ENCODE measurements at places on chromosomes 12 and 14. TPM values are rescaled to one million over a fixed set of nuclear protein-coding genes. Genes with fewer than 3 reads are reported as not detected.

Gene KICS2
- 5.1 TPM for total RNA-seq

Gene CCDC60
- not detected for total RNA-seq

DNA sequence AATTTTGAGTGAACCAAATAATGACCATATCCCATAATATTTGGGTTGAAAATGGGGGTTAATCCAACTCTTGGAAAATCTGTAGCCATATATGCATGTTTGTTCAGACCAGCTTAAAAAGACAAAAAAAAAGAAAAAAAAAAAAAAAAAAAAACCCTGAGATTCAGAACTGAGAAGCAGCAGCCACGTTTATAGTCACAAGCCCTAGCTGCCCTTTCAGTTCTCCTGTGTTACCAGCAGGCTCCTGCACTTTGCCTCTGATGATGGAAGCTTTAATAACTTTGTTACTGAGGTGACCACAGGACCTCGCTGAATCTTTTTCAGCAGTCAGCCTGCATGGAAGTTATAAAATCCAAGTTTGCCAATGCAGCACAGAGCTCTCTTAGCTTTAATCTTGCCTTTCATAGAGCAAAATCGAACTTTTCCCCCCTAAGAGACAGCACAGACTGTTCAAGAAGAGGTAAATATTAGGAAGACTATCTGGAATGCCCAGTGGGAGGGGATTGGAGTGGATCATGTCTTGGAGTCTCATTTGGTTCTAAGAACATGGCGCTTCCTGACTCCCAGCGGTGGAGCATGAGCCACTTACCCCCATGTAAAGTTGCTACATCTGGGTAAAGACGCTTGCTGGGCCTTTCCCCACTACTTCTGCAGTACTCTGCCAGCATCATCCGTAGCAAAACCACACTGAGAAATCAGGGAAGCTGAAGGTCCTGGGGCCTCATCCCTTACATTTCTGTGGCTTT, 20.6 kb downstream of the GNG2 start:
- H3K27me3 ChIP-seq, result peaks cover 5% of the 10 kb centered on the region
- H3K36me3 ChIP-seq, result no peaks in the 10 kb centered on the region
- H3K4me3 ChIP-seq, result no peak overlapping the region
- no peak for DNase-seq
- H3K4me1 ChIP-seq, result peaks cover 17% of the 10 kb centered on the region

Gene SIRT4
- total RNA-seq, result 1.3 TPM

DNA sequence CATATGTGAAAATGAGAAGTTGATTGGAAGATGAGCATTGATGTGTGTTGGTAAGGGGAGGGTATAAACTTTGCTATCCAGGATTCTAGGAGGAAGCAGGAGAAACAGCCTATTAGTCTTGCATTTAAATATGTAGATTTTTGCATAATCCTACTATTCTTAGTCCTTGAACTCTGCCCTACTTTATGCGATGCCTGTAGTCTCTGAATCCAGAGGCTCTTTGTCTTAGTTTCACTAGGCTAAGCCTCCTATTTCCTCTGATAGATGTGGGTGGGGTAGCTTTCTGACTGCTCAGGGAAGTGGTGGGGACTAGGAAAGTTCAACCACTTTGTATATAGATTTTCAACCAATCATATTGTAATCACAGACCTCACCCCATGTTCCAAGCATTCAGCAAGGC, 49.5 kb upstream of the KCNC2 start:
- H3K4me1 ChIP-seq, result no peaks in the 10 kb centered on the region
- H3K36me3 ChIP-seq, result no peaks in the 10 kb centered on the region
- H3K27ac ChIP-seq, result no peak overlapping the region
- no peak overlapping the region for H3K4me3 ChIP-seq
- no peak for DNase-seq

DNA sequence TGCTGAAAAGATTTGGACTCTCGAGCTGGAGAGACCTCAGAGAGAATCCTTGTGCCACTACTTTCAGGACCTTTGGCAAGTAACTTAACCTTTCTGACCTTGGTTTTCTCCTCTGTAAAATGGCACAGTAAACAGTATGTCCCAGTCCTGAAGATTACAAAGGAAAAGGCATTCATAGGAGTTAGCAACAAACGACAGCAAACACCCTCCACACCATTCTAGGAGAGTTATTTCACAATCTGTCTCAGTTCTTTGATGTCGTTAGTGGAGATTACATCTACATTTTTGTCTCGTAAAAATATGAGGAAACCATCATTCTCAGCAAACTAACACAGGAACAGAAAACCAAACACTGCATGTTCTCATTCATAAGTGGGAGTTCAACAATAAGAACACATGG, 205.7 kb downstream of the ITPR2 start:
- H3K27ac ChIP-seq, result no peak overlapping the region
- H3K36me3 ChIP-seq, result peaks cover 4% of the 10 kb centered on the region
- H3K4me3 ChIP-seq, result no peak overlapping the region
- H3K4me1 ChIP-seq, result peaks cover 51% of the 10 kb centered on the region
- DNase-seq, result no peak

DNA sequence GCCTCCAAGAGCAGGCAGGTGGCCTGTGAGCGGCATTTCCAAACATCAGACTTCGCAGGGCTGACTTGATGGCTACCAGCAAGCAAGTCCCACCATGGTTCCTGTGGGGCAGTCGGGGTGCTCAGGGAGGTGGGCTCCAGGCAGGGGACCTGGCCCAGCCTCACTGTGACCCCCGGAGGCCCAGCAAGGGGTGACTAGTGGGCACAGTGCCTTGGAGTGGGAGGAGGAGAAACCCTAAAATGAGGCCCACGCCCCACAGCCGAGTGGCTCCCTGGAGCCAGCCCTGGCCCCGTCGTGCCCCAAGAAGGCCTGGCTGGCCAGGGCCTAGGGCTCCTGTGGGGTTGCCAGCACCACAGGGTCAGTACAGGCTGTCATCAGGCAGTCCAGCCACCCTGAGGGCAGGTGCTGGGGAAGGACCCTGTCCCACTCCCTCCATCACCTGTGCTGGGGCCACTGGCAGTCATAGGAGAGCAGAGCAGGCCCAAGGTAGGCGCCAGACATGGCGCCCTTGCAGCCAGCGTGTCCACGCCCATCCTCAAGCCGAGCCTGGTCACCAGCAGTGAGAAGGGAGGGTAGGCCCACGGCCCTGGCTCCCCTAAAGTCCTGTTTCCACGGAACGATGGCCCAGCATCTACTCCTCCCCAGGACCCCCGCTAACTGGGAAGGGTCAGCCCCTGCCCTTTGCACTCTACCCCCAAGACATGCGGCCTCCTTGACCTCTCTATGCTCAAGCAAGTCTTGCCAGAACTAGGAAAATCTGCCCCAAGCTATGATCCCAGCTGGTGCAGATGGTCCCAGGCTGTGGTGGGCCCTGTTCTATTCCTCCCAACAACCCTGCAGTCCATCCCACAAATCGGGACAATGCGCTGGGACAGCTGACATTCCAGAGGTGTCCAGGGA, 144.2 kb upstream of the C14orf180 start:
- H3K27ac ChIP-seq, result no peak overlapping the region
- H3K27me3 ChIP-seq, result peaks cover 2% of the 10 kb centered on the region
- H3K36me3 ChIP-seq, result peaks cover 7% of the 10 kb centered on the region
- H3K4me1 ChIP-seq, result no peaks in the 10 kb centered on the region
- H3K4me3 ChIP-seq, result no peak overlapping the region

Gene KLHL33
- 0.08 TPM for total RNA-seq

Gene FAM90A1
- total RNA-seq, result not detected

Gene AKAP6
- 10.4 TPM for total RNA-seq

GRCh38 chr14:22007363-22007762, 333.7 kb upstream of the OR4E1 start:
- no peaks in the 10 kb centered on the region for H3K27me3 ChIP-seq
- H3K27ac ChIP-seq, result no peak overlapping the region
- no peaks in the 10 kb centered on the region for H3K4me1 ChIP-seq
- DNase-seq, result no peak
- H3K4me3 ChIP-seq, result no peak overlapping the region

GRCh38 chr14:68448252-68448902, 344.5 kb downstream of the ZFP36L1 start:
- H3K27me3 ChIP-seq, result no peaks in the 10 kb centered on the region
- H3K4me3 ChIP-seq, result no peak overlapping the region
- H3K27ac ChIP-seq, result no peak overlapping the region
- DNase-seq, result no peak
- H3K4me1 ChIP-seq, result peaks cover 27% of the 10 kb centered on the region
- H3K36me3 ChIP-seq, result no peaks in the 10 kb centered on the region

Gene SYCP3
- total RNA-seq, result not detected

GRCh38 chr12:126397071-126397581, 1331.9 kb downstream of the AACS start:
- no peaks in the 10 kb centered on the region for H3K27me3 ChIP-seq
- DNase-seq, result no peak
- no peak overlapping the region for H3K4me3 ChIP-seq
- no peaks in the 10 kb centered on the region for H3K36me3 ChIP-seq
- H3K4me1 ChIP-seq, result no peaks in the 10 kb centered on the region

- peaks cover 3% of the 10 kb centered on the region for H3K27me3 ChIP-seq
- H3K4me1 ChIP-seq, result no peaks in the 10 kb centered on the region
- no peaks in the 10 kb centered on the region for H3K36me3 ChIP-seq
- no peak overlapping the region for H3K27ac ChIP-seq
These were observed 223.3 kb downstream of the EGLN3 start for GRCh38 chr14:33727606-33728005.

GRCh38 chr12:48007206-48007605, 2.9 kb upstream of the COL2A1 start:
- H3K36me3 ChIP-seq, result no peaks in the 10 kb centered on the region
- no peak overlapping the region for H3K27ac ChIP-seq
- peaks cover 4% of the 10 kb centered on the region for H3K4me1 ChIP-seq
- H3K27me3 ChIP-seq, result peaks cover 72% of the 10 kb centered on the region

GRCh38 chr12:103627189-103627855, 40.2 kb downstream of the STAB2 start:
- peaks cover 18% of the 10 kb centered on the region for H3K4me1 ChIP-seq
- DNase-seq, result no peak
- peaks cover 3% of the 10 kb centered on the region for H3K27me3 ChIP-seq
- H3K4me3 ChIP-seq, result no peak overlapping the region

DNA sequence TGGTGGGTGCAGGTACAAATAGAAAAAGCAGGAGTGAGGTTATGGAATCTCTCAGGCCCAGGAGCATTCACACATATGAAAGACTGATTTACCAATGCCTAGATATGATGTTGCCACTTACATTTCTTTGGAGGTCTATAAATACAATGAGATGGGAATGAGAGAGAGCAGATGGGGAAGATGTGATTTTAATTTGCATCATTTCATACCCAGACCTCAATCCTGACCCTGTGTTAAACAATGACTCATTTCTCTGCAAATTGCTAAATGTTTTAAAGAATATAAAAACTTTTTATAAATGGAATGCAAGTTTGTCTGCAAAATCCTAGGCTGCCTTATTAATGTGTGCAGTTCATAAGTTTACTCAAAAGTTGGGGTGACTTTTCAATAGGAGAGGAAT, 38.6 kb upstream of the GNG2 start:
- no peak overlapping the region for H3K27ac ChIP-seq
- no peaks in the 10 kb centered on the region for H3K27me3 ChIP-seq
- H3K36me3 ChIP-seq, result no peaks in the 10 kb centered on the region
- DNase-seq, result peak; percentile 18

DNA sequence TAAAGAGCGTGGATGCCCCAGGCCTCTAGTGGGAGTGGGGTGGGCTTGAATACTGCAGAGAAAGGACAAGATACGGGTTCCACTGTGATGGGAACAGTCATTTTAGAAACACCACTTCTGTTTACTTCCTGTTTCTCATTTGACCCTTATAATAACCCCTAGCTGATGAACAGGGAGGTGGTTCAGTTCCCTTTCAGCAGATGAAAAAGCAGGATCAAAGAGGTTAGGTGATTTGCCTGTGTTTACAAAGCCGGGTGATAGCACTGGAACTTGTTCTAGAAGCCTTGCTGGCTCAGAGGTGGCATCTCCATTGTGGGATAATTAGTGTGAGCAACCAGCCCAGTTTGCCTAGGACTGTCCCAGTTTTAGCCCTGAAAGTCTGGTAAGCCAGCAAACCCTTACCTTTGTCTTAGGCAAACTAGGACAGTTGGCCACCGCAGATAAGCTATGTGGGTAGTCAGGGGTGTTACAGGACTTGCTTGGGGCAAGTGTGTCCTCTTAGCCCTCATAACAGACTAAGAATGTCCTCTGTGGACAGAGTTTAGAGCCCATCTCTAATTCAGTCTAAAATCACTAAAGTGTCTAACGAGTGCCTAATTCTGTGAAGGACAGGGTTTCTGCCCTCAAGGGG, 7.5 kb upstream of the LRP1-AS start:
- H3K4me3 ChIP-seq, result no peak overlapping the region
- peaks cover 45% of the 10 kb centered on the region for H3K36me3 ChIP-seq
- DNase-seq, result no peak
- H3K4me1 ChIP-seq, result peaks cover 50% of the 10 kb centered on the region
- H3K27ac ChIP-seq, result peak overlapping the region; percentile 48

Gene ADGRD1
- not detected for total RNA-seq

Gene PDE3A
- total RNA-seq, result not detected

Gene AMIGO2
- 78.9 TPM for total RNA-seq

Gene TMEM117
- 6.6 TPM for total RNA-seq

DNA sequence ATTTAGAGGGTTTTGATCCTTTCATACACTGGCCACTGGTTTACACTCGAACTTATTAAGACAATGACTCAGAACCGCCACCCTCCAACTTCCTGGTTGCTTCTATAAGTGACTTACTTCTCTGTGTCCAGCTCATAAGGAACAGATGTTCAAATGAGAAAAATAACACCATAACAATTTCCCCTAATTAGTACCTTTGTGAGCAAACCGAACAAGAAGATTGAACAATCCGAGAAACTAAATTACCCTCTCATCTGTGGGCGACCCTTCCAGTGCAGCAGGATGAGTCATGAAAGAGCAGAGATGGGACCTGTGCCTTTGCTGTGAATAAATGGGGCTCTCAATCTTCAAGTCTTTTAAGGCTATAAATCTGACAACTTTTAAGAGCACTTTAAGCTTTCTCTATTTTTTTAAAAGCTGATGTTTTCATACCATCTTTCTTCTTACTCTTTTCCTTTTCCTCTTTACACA, 146.8 kb upstream of the RASSF8 start:
- H3K36me3 ChIP-seq, result peaks cover 11% of the 10 kb centered on the region
- peak; percentile 38 for DNase-seq

DNA sequence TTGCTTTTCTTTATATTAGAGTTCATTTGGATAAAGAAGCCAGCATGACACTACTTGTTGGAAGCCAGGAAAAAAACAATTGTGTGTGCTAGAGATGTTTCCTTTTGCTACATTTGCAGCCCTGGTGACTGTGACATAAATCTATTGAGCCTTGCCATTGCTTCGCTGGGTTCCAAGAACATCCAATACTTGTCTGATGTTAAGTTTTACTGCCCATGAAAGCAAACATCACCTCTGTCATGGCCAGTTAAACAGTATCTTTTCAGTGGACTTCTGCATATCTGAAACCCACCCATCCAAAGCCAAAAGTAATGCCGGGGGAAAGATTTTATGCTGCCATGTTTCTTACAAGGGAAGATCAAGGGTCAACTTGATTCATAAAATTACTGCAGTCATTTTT, 184.0 kb downstream of the MSRB3 start:
- no peaks in the 10 kb centered on the region for H3K27me3 ChIP-seq
- DNase-seq, result no peak
- H3K4me3 ChIP-seq, result no peak overlapping the region
- peaks cover 77% of the 10 kb centered on the region for H3K36me3 ChIP-seq
- peaks cover 49% of the 10 kb centered on the region for H3K4me1 ChIP-seq

Data from HFFc6 (cell line).